Esophagus muscularis mucosa (tissue), 4 donors: ENCODE measurements at places on chromosomes 4 and X. TPM values are rescaled to one million over a fixed set of nuclear protein-coding genes. Genes with fewer than 3 reads are reported as not detected.

SMR3B gene
- not detected for total RNA-seq

MAGEB16 gene
- total RNA-seq = not detected

UGT2B11 gene
- not detected for total RNA-seq

ADGRG2 gene
- total RNA-seq = 2.2 TPM

GABRQ gene
- total RNA-seq = not detected

GRCh38 chr4:476501-476900, 22.5 kb downstream of the ZNF721 start:
- H3K27me3 ChIP-seq = no peaks in the 10 kb centered on the region
- H3K4me1 ChIP-seq = peaks cover 14% of the 10 kb centered on the region
- no peak overlapping the region for H3K27ac ChIP-seq
- no peak overlapping the region for H3K4me3 ChIP-seq
- no peaks in the 10 kb centered on the region for H3K36me3 ChIP-seq

DNA sequence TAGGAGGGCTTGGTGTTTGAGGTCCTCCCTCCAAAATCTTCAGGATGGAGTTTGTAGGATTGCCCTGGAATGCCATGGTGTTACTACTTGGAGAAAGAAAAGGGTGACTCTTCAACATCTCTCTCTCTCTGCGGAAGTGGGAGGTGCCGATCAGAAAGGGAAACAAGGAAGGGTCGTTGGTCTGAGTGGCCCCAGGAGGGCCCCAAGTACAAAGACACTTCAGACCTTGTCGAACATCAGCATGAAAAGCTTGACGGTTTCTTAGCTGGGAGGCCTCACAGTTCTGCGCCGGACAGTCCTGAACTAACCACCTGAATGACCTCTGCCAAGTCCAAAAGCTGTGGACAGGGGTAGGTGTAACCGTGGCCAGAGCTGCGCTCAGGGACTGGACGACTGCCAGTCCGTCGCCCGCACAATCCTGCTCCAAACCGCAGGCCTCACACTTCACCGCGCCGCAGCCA, 646 bp upstream of the GSX2 start:
- peak overlapping the region; percentile 38 for H3K4me3 ChIP-seq
- DNase-seq = no peak
- peaks cover 15% of the 10 kb centered on the region for H3K4me1 ChIP-seq
- no peaks in the 10 kb centered on the region for H3K36me3 ChIP-seq
- H3K27me3 ChIP-seq = peaks cover 100% of the 10 kb centered on the region

DNA sequence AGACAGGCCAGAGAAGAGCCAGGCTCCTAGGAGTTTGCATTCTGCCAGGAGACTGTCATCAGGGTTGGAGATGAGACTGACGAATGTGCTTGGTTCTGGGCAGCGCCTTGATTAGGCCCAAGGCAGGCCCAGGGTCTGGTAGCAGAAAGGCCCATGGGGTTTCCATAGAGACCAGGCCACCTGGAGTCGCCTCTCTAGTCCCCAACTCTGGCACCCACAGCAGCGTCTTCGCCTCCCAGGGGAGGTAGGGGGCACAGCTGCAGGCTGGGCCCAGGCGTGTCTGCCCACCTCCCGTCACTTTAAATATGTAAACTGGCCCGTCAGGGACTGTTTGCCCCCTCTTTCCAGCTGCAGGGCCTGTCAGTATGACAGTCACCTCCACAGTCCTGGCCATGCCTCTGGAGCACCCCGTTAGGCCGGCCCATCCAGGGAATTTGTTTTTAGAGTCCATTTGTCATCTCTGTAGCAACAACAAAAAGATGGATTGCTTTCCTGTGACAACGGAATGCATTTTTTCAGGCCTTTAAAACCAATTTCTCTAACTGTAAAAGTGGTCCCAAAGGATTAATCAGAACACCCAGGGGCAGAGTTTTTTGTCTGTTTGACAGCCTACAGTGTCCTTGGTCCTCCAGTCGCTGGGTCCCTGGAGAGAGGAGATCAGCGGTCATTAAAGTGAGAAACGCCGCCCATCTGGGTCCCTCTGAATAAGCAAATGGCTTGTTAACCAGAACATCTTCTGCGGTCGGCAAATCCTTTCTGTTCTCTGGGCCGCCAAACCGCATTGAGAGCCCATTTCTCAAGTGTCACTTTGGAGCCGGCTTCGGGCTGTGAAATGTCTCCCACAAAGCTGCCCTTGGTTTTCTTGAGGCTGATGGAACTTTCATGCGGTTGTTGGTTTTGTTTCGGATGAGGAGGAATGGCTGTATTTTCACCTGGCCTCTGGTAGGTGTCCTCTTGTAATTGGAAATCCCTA, 153.0 kb upstream of the PSAPL1 start:
- no peaks in the 10 kb centered on the region for H3K36me3 ChIP-seq
- no peak overlapping the region for H3K4me3 ChIP-seq
- no peaks in the 10 kb centered on the region for H3K4me1 ChIP-seq
- DNase-seq = no peak
- no peak overlapping the region for H3K27ac ChIP-seq

- H3K4me3 ChIP-seq = no peak overlapping the region
- no peak overlapping the region for H3K27ac ChIP-seq
- peaks cover 9% of the 10 kb centered on the region for H3K4me1 ChIP-seq
- no peaks in the 10 kb centered on the region for H3K36me3 ChIP-seq
- H3K27me3 ChIP-seq = no peaks in the 10 kb centered on the region
These were observed 163.3 kb upstream of the SLC7A11 start for GRCh38 chr4:138405466-138405891.

DNA sequence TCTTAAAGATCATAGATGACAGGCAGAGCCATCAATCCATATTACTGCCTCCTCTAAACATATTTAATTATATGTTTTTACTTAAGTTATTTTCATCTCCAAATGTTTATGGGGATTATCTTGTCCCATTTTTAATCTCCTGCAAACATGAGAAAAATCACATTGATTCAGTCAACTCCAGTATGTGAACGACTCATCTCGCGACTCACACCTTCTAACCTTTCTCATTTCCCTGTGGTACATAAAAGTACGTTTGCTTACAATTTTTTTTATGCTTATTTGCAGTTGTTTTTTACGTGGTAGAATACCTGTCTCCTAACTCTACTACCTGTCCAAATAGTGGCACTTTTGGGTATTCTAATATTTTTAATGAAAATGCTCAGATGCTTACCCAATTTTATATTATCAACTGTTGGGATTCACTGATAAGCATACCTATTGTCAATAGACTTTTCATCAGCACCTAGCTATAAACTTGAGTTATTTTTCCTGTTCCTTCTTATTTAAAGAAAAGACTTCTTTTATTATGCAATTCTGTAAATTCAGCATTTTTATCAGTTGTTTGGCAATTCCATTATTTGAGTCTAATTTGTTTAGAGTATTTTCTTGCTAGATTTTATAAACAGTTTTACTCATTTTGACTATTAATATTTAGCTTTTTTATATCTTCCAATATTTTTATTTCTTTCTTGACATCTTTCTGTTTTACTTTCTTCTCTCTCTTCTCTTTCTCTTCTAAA, 276.6 kb downstream of the ANK2 start:
- H3K4me1 ChIP-seq = no peaks in the 10 kb centered on the region
- peaks cover 9% of the 10 kb centered on the region for H3K36me3 ChIP-seq
- no peak for DNase-seq
- H3K27me3 ChIP-seq = no peaks in the 10 kb centered on the region

GRCh38 chr4:6316461-6317003, 46.9 kb downstream of the WFS1 start:
- no peak overlapping the region for H3K27ac ChIP-seq
- H3K27me3 ChIP-seq = no peaks in the 10 kb centered on the region
- H3K4me3 ChIP-seq = no peak overlapping the region
- no peaks in the 10 kb centered on the region for H3K4me1 ChIP-seq

GRCh38 chr4:152773339-152773738, 6.2 kb downstream of the TIGD4 start:
- DNase-seq = no peak
- no peak overlapping the region for H3K27ac ChIP-seq
- H3K4me3 ChIP-seq = no peak overlapping the region

DNA sequence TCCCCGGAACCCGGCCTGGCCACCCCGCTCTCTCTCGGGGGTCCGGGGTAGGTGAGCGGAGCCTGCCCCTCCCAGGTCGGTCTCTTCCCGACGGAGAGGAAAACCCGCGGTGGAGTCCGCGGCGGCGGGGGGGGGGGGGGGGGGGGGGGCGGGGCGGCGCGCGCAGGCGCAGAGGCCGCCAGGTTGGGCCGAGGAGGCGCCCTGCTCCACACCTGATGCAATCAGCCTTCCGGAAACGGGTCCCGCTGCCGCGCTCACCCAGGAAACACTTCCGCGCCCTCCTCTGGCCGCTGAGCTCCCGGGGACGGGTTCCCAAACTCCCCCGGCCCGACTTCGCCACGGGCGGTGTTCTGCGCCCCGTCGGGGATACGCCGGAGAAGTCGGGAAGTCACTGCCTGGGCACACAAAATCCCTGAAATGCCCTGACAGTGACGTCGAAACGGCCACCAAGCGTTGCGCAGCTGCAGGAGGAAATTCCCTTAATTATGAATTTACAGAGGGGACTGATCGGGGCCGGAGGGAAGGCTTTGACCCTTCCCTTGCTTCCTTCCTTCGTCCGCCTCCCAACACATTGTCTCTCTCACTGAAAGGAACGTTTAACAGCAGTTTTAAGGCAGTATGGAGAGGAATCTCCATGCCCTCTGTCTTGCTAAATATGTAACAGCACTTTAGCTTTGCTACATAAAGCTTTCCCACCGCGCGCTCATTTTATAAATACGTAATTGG, 2.1 kb upstream of the APBB2 start:
- peak; percentile 64 for DNase-seq
- H3K27me3 ChIP-seq = no peaks in the 10 kb centered on the region
- no peaks in the 10 kb centered on the region for H3K36me3 ChIP-seq
- peaks cover 43% of the 10 kb centered on the region for H3K4me1 ChIP-seq
- H3K27ac ChIP-seq = peak overlapping the region; percentile 86

DNA sequence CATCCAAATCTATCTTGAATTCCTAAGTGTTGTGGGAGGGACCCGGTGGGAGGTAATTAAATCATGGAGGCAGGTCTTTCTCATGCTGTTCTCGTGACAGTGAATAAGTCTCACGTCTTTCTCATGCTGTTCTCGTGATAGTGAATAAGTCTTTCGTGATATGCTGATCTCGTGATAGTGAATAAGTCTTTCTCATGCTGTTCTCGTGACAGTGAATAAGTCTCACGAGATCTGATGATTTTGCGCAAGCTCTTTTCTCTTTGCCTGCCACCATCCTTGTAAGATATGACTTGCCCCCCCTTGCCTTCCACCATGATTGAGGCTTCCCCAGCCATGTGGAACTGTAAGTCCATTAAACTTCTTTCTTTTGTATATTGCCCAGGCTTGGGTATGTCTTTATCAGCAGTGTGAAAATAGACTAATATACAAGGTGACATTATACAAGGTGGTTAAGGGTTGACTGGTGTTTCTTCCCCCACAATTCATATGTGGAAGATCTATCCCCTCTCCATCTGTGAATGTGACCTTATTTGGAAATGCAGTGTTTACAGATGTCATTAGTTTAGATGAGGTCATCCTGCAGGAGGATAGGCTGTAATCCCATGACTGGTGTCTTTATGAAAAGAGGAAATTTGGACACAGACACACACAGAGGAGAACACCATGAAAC, 27.6 kb downstream of the ARSD start:
- peaks cover 7% of the 10 kb centered on the region for H3K36me3 ChIP-seq
- no peak overlapping the region for H3K27ac ChIP-seq
- DNase-seq = no peak
- H3K27me3 ChIP-seq = no peaks in the 10 kb centered on the region
- H3K4me1 ChIP-seq = no peaks in the 10 kb centered on the region

DNA sequence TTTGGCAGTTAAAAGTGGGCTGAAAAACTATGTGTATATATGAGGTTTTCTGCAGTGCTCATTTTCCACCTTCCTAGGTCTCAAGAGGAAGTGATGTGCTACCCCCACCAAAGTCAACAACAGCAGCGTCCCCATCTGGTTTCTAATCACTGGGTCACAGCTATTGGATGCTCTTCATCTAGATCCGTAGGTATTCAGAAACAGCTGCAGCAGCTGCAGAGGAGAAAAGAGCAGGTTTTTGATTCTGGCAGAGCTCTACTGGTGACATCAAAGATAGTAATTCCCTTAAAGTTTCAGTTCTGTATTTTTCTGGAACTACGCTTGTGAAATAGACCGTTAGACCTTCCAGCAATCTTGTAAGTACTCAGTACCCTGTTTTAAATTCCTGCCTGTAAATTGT, 5.8 kb upstream of the GUCY2F start:
- no peaks in the 10 kb centered on the region for H3K36me3 ChIP-seq
- no peak overlapping the region for H3K27ac ChIP-seq
- DNase-seq = no peak
- peaks cover 10% of the 10 kb centered on the region for H3K27me3 ChIP-seq

- no peaks in the 10 kb centered on the region for H3K4me1 ChIP-seq
- H3K27me3 ChIP-seq = no peaks in the 10 kb centered on the region
- H3K27ac ChIP-seq = no peak overlapping the region
- H3K36me3 ChIP-seq = no peaks in the 10 kb centered on the region
- no peak for DNase-seq
These were observed 110.1 kb downstream of the FBXO8 start for GRCh38 chr4:174173360-174173759.

GRCh38 chr4:72118017-72118416, 86.2 kb downstream of the NPFFR2 start:
- H3K4me1 ChIP-seq = no peaks in the 10 kb centered on the region
- no peak overlapping the region for H3K4me3 ChIP-seq
- DNase-seq = no peak
- H3K27me3 ChIP-seq = no peaks in the 10 kb centered on the region
- no peak overlapping the region for H3K27ac ChIP-seq
- no peaks in the 10 kb centered on the region for H3K36me3 ChIP-seq

DNA sequence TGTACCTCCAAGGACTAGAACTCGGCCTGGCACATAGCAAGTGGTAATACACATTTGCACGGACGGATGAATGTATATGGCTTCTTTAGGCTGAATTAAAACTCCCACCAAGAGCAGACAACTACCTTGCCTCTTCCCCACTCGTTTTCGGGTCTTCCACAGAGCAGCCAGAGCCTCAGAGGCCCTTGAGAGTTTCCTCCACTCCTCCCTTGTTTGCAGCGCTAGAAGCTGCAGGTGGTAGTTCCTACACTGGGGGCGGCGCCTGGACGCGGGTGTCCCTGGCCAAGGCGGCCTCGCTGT, 10.2 kb upstream of the INTU start:
- no peaks in the 10 kb centered on the region for H3K36me3 ChIP-seq
- no peaks in the 10 kb centered on the region for H3K27me3 ChIP-seq
- DNase-seq = no peak
- H3K4me3 ChIP-seq = peak overlapping the region; percentile 63
